RPMI7951 (cell line): ENCODE measurements at places on chromosomes 7 and 10.

- no peak for DNase-seq
Measured at GRCh38 chr10:102859911-102860310, 5.9 kb downstream of the BORCS7 start.

GRCh38 chr10:123325663-123326190 is 171.5 kb downstream of the BUB3 start:
- no peak for DNase-seq

GRCh38 chr7:104961821-104962220 is 52.2 kb upstream of the KMT2E start:
- DNase-seq: no peak

- peak; percentile 77 for DNase-seq
Measured at GRCh38 chr10:64209561-64209960, 688.4 kb downstream of the REEP3 start.

DNA sequence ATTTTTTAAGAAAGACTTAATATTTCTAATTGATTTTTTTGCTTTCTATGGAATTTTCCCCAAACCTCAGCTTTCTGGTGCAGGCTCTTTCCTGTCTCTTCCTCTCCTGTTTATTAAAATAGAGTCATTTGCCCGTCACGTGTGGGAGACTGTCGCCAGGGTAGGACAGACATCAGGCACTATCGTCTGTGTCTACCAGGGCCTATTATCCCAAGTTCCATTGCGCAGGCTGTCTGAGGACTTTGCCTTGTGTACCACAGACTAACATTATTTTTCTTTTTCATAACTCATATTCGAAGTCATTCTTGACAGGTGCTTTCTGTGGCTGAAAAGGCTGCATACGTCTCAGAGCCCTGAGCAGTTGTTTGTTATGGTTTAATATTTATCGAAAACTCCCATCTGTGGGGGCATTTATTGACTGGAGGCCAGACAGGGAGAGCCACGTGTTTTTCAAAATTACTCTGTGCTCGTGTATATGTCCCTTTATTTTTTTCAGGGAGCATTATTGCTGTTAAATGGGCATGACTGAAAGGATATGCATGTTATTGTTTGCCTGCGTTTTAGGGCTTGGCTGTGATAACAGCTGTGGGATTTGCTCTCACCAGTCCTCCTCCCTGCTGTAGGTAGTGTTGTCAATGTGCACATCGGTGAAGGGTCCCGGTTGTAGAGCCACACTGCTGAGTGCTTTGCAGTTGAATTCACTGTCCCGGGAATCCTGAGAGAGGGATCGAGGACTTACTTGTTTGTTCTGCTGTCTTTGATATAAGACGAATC is 89.8 kb downstream of the CAMK1D start:
- no peak for DNase-seq

GRCh38 chr10:61733358-61733940 is 70.7 kb downstream of the CABCOCO1 start:
- peak; percentile 37 for DNase-seq

DNA sequence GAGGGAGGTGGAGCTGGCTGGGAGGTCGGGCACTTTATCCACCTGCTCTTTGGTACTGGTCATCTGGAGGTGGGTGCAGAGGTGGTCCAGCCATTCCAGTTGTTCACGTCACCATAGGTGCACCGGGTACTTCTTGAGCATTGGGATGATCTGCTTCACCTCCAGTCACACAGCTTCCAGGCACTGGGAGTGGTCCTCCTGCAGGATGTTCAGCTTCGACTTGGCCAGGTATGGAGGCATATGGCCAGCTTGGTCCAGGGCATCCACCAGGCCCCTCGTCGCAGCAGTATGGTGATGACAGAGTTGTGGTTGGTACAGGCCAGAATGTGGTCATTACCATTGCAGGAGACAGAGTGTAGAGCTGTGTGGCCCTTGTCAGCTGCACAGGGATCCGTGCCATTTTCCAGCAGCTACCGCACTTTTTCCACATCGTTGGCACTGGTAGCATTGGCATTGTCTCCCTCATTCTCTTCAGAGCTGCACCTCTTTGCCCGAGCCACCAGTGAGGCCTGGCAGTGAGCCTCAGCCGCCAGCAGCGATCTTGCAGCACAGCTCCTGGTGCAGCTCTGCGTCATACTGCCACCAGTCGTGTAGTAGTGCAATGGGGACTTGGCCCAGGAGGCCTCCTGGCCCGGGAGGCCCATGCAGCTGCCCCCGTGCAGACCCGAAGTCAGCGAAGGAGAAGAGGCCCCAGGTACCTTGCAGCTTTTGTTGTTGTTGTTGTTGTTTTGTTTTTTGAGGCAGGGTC is 150.9 kb downstream of the ZNF22 start:
- no peak for DNase-seq

DNA sequence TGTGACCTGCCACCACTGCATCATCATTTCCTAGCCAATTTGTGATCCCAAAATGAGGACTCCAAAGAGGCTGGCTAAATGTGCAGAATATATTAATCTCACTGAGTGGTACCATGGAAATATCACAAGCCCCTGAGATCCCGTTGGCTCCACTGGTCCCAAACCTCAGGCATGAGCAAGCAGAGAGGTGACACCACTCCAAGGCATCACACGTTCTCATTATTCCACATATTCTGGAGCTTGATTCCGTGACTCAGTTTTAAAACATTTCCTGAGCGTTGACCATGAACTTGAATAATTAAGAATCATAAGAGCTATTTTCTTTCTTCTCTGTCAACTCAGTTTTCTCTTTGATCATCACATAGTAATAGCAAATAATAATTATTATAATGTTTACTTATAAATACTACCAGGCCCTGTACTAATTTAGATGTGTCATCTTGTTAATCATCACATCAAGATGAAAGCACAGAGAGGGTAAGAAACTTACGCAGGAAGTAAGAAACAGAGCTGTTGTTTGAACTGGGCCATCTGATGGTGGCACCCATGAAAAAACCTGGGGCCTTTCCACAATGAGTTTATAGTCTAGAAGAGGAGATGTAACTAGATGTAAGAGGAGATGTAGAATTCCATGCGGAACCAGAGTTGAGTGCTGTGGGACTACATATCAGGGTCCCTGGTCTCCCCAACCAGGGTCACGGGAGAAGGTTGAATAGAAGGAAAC is 3.5 kb downstream of the APBB1IP start:
- peak; percentile 86 for DNase-seq

DNA sequence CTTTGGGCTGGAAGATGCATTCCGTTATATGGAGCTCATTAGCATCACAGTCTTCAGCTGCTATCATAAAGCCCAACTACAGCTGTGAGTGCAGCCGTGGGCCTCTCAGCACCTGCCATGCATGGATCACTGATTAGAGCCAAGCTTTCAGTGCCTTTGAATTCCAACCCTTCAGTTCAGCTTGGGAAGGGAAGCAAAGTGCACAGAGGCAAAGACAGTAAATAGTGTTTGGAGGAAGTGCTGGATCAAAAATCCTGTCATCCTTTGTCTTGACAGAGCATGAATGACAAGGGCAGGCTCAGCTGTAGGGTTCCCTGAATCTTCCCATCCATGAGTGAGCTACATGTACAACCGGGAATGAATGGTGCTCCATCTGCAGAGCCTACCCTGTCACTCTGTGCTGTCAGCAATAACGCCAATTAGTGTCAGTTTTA is 153.7 kb downstream of the DNAJB9 start:
- DNase-seq: no peak

DNA sequence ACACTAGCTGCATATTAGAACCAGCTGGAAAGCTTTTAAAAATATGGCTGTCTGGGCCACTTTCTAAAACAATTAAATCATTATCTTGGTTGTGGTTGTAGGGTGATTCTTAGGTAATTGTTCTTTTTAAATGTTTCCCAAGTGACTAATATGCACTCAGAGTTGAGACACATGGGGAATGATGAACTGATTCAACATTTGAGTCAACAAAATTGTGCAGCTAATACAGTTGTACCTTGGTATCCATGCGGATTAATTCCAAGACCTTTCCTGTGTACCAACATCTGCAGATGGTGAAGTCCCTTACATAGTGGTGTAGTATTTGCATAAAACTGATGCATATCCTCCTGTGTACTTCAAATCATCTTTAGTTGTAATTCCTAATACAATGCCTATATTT is 242.2 kb downstream of the ATRNL1 start:
- DNase-seq: no peak

- DNase-seq: no peak
Measured at GRCh38 chr10:69835875-69836730, 34.4 kb downstream of the COL13A1 start.
